ENCODE measurements at places on chromosomes 3 and 15. TPM values are rescaled to one million over a fixed set of nuclear protein-coding genes. Genes with fewer than 3 reads are reported as not detected.

The MUC4 gene
- total RNA-seq: 75.4 TPM

The PLA2G4D gene
- not detected for total RNA-seq

The ZBTB38 gene
- 80.2 TPM for total RNA-seq

The AMT gene
- total RNA-seq: 9.4 TPM

The CHRFAM7A gene
- total RNA-seq: 19.9 TPM

DNA sequence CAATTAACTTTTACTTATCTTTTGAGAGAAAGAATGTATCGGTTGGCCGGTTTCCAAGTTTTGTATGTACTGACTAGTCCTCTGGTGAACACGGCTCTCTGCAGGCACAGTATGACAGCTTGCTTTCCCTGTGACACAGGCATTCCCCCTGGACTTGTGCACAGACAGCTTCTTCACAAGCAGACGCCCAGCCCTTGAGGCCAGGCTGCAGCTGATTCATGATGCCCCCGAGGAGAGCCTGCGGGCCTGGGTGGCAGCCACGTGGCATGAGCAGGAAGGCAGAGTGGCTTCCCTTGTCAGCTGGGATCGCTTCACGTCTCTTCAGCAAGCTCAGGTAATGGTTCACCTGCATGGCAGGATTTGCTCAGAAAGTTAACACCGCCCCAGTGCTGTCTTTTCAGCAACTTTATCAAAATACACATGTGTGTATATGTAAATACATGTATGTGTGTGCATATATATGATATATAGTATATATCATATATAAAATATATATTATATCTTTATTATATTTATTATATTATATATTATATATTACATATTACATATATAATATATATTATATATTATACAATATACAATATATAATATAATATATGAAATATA lies 25.5 kb downstream of the FAN1 start:
- no peaks in the 10 kb centered on the region for H3K27me3 ChIP-seq
- no peaks in the 10 kb centered on the region for H3K4me1 ChIP-seq
- no peak overlapping the region for H3K27ac ChIP-seq
- peak; percentile 61 for DNase-seq

DNA sequence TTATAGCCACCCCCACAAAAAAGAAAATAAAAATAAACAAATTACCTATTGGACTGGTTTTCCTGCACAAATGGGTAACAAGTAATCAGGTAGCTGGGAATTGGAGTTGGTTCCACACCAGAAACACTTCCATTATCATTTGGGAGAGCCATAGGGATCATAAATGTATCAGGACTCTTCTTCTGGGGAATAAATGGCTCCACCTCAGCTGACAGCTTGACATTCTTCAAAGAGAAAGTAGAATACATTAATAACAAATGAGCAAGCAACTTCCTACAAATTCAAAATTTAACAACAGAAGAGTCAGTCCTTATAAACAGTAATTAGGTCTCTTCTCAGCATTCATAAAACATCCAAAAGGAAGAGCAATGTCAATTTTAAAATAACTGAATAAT lies 8.7 kb downstream of the SECISBP2L start:
- no peaks in the 10 kb centered on the region for H3K27me3 ChIP-seq
- no peak overlapping the region for H3K4me3 ChIP-seq
- H3K27ac ChIP-seq: peak overlapping the region; percentile 23
- DNase-seq: no peak
- H3K36me3 ChIP-seq: peaks cover 21% of the 10 kb centered on the region
- H3K4me1 ChIP-seq: peaks cover 28% of the 10 kb centered on the region

DNA sequence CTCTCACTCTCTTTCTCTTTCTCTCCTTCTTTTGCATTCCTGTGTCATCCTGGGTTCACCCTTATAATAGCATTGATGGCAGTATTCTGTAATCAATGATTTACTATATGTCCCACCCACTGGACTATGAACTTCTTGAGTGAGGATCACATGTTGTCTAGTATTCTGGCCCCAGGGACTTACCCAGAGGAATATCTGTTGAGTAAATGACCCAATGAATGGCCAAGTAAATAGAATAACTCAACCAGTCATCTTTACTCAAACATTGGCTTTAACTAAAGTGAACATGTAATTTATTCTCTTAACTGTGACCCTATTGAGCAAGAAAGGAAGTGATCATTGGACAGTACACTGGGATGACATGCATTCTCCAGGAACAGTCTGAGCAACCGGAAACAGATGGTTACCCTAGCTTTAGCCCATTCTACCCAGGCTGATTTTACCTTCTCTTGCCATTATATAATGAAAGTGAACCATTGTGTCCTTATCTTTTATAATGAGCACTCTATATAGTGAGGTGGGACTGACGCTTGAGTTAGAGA lies 94.5 kb upstream of the SOX14 start:
- H3K27ac ChIP-seq: no peak overlapping the region
- no peaks in the 10 kb centered on the region for H3K27me3 ChIP-seq
- no peak for DNase-seq
- H3K36me3 ChIP-seq: no peaks in the 10 kb centered on the region
- no peak overlapping the region for H3K4me3 ChIP-seq
- no peaks in the 10 kb centered on the region for H3K4me1 ChIP-seq

DNA sequence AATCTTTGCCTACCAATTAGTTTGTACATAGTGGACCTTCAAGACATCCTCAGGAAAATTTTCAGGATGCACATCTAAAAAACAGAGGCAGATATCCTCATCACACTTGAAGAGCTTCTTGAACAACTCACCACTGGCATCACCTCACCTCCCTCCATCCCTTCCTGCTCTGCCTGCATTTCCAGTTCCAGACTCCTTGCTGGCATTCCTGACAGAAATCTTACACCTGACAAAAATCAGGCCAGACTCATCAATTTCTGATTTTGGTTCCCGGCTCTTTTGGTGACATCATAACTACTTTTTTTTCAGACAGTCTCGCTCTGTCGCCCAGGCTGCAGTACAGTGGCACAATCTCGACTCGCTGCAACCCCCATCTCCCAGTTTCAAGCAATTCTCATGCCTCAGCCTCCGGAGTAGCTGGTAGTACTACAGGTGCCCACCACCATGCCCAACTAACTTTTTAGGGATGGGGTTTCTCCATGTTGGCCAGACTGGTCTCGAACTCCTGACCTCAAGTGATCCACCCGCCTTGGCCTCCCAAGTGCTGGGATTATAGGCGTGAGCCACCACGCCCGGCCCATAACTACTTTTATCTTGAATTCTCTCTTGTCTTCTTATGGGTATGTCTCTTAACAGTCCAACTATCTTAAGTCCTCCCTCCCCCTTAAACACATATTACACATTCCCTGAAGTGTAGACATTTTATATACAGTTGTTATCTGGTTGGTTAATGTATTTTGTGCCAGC lies 216.6 kb upstream of the IL12A start:
- DNase-seq: no peak
- no peak overlapping the region for H3K27ac ChIP-seq
- peaks cover 10% of the 10 kb centered on the region for H3K4me1 ChIP-seq
- no peaks in the 10 kb centered on the region for H3K36me3 ChIP-seq
- H3K27me3 ChIP-seq: no peaks in the 10 kb centered on the region
- H3K4me3 ChIP-seq: no peak overlapping the region

Measured in upper lobe of left lung (tissue), 6 donors.